Immature natural killer cell (primary cell): ENCODE measurements at places on chromosomes 4 and X. TPM values are rescaled to one million over a fixed set of nuclear protein-coding genes. Genes with fewer than 3 reads are reported as not detected.
A peak's percentile ranks its signal among the peaks of the same experiment; 100 is the strongest.

DNA sequence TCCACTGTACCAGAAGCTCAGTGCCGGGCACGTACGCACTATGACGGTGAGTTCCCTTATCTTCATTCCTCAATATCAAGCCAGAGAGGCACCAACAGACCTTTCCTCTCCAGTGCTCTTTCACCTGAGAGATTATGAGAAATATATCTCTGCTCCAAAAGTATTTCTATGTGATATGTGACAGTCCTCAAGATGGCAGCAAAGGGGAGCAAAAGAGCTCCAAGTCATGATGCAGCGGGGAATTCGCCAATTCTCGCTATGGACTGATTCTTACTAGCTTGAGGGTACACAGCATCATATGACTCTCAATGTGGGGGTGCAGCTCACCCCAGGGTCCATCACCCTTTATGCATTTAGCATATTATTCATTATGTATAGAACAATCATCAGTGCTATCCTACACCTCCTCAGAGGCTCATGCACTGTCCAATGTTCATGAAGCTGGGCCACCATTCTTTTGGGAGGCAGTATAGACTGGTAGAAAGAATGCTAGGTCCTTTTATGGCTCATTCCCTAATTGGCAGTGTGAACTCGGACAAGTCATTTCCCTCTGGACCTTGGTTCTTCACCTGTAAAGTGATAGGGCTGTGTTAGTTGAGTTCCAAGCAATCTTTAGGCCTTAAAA lies 12.8 kb upstream of the IQSEC2 start:
- DNase-seq: no peak

DNA sequence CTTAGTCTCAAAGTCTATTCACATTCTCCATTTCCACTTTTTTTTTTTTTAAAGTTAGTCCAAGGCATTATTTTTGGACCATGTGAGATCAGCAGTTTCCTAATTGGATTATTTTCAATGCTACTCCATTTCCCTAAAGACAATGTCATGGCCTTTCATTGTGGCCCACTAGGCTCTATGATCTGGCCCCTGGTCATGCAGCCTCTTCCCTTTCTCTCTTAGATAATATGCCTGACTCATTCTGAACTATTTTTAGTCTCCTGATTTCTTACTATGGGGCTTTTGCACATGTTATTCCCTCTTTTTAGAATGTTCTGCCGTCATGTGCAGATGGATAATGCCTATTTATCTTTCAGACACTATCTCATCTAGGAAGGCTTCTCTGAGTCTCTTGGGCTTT lies 157.3 kb downstream of the TMA16 start:
- DNase-seq: no peak

DNA sequence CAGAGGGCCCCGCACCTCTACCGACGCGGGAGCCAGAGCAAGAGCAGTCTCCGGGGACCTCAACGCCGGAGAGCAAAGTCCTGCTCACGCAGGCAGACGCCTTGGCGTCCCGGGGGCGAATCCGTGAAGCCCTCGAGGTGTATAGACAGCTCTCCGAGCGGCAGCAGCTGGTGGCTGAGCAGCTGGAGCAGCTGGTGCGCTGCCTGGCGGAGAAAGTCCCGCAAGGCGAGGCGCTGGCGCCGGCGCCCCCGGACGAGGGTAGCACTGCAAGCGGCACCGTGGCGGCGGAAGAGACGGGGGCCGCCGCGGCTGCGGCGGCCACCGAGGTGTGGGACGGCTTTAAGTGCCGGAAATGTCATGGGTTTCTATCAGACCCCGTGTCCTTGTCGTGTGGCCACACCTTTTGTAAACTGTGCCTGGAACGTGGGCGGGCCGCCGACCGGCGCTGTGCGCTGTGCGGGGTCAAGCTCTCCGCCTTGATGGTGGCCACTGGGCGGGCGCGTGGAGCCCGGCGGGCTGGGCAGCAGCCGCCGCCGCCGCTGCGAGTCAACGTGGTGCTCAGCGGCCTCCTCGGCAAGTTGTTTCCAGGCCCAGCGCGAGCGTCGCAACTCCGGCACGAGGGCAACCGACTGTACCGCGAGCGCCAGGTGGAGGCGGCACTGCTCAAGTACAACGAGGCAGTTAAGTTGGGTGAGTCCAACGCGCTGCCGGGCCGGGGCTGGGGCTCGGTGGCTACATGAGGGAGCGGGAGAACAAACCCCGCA lies 672 bp downstream of the LONRF3 start:
- DNase-seq: peak; percentile 74

DNA sequence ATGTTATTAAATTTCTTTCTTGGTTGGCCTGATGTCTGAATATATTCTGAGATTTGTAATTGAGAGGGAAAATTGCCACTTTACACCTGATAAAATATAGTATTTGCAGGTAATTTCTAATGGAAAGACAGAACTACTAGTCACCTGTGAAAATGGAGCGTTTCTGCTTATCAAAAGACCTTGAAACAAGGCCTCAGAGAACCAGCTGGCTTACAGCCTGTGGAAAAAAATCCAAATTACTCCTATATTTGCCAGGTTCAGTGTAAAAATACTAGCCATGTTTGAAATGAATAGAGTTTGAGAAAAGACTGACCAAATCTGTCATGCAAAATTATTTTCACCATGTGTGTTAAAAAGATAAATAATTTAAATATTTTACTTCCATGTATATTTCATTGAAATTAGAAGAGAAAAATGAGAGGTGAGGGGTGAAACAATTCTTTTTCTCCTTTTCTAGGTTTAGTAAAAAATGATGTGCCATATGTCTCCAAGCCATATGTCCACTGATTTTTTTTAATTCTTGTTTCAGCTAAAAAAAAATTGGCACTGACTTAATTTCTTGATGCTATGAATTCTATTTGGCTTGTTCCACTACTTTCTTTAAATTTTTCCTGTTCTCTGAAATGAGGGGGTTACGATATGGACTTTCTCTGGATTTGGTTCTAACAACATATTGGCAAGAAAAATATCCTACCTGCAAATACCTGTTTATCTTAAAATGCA lies 464.9 kb downstream of the GRXCR1 start:
- no peak for DNase-seq

GRCh38 chrX:135688137-135688536 lies 25.3 kb upstream of the CT45A1 start:
- no peak for DNase-seq

GRCh38 chrX:34656842-34657725 lies at the start of gene TMEM47:
Gene TMEM47 (minus strand): TSS chrX:34657285. CDS start chrX:34657029, 256 bp downstream.
- no peak for DNase-seq

- no peak for DNase-seq
Measured at GRCh38 chrX:39309018-39309635, 507.9 kb downstream of the MID1IP1 start.

Gene ZDHHC15
- not detected for polyA plus RNA-seq

Gene PDK3
- polyA plus RNA-seq: 59.6 TPM
